HuH-7.5 (cell line): ENCODE measurements at places on chromosomes 1 and 21.

DNA sequence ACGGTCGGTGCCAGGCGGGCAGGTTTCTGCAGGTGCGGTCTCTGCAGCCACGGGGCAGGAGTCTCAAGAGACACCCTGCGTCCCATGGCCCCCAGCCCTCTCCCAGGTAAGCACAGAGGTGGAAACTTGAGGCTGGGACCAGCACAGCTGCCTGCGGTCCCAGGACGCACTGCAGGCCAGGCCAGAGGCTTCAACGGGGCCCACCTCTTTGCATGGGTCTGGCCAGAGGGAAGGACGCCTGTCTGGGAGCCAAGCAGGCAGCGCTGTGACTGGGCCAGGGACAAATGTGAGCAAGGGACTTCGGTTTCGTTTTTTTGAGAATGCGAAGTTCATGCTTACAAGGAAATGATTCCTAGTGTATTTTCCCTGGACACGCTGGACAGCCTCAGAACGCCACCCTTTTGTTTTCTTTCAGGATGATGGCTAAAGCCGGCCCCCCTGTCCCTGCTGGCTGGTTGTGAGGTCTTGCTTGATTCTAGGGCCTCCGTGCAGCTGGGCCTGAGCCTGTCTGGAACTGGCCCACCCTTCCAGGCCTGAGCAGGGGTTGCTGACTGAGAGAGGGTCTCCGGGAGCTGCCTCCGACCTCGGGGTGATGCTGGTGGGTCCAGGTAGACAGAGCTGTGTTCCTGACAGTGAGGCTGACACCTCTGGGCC is 38.3 kb downstream of the MORN1 start:
- no peak for DNase-seq

DNA sequence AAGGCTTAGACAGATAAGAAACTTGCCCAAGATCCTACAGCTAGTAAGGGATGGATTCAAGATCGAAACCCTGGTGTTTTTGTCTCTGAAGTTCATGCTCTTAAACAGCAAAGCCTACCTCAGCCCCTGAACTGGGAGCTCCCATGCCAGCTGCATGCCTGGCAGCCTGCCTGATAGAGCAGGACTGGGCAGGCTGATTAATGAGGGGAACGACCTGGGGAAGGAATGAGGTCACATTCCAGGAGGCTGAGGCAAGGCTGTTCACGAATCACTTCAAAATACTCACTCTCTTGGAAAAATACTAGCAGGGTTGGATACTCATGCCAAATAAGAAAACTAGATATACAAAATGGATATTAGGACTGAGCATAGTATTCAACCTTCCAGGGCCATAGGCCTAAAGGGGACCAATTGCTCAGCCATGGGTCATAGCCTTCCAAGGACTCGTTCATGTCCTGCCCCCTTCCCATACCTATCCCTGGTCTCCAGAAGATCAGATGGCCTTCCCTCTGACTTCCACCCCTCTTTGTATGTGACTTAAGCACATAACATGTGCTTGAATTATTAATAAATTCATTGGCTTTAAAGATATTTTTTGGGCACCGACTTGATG is 15.6 kb upstream of the TACSTD2 start:
- no peak for DNase-seq

DNA sequence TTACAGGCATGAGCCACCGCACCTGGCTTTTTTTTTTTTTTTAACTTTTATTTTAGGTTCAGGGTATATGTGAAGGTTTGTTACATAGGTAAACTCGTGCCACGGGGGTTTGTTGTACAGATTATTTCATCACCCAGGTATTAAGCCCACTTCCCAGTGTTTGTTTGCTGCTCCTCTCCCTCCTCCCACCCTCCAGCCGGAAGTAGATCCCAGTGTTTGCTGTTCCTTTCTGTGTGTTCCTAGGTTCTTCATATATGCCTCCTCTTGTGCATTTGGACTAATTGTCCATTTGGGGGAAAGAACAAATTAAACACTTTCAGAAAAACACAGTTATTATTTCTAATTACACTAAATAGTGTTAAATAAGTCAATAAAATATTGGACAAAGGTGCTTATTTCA is 1.1 kb upstream of the SLC2A7 start:
- no peak for DNase-seq

- DNase-seq = no peak
These were observed 37.2 kb downstream of the ACTA1 start for GRCh38 chr1:229396585-229397206.

DNA sequence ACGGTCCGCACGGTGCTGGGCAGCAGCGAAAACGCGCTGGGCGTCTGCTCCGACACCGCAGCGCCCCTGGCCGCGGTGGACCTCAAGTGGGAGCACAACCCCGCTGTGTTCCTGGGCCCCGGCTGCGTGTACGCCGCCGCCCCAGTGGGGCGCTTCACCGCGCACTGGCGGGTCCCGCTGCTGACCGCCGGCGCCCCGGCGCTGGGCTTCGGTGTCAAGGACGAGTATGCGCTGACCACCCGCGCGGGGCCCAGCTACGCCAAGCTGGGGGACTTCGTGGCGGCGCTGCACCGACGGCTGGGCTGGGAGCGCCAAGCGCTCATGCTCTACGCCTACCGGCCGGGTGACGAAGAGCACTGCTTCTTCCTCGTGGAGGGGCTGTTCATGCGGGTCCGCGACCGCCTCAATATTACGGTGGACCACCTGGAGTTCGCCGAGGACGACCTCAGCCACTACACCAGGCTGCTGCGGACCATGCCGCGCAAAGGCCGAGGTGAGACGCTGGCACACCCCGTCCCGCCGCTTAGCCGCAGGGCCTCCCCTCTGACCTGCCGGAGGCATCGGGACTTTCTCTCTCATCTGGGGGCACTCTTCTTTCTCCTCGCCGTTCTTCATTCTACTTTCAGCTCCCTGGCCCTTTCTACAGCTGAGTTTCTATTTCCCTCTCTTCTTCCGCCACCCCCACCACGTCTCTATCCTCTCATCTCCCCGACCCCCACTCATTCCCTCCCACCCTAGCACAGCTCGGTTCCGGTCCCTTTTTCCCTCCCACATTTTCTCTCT is 1.0 kb downstream of the NPR1 start:
- no peak for DNase-seq

DNA sequence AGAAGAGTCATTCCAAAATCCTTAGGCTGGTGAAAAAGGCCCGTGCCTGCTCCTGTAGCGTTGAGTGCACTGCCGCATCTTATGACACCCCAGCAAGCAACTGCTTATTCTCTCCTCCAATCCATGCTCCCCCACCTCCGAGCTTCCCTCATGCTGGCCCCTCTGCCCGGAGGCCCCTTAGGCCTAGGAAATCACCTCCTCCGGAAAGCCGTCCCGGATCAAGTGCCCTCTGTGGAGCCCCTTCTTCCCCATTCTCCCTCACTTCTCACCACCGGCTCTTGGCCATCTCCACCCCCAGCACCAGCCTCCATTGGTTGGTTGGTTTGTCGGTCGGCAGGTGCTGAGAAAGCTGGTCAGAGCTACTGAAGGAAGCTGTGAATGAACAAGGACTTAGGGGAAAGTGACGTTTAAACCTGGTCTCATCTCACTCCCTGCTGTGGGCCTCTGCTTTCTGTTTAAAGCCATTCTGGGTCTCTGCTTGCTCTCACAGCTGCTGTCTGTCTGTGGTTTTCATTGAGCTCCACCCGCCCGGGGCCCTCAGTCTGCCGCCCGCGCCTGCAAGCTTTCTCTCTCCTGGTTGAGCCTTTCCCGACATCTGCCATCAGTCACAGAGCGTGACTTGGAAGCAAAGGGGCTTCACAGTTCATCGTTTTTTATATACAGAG is 122.2 kb downstream of the KCNN3 start:
- no peak for DNase-seq

DNA sequence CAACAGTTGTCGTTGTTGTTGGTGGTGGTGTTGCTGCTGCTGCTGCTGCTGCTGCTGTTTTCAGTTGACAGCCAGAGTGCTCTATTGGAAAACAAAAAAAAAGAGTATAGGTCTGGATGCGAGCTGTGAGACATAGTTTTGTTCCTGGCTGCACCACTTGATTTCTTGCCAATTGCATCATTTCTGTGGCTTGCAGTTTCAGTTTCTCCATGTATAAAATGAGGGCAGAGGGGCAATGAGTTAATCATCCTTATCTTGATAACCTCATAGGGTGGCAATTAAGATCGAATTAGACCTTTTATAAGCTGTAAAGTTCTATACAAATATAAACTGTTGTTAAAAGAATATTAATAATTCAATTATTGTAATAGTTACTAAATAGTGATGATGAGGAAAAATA is 156.7 kb downstream of the DMRTA2 start:
- no peak for DNase-seq

- no peak for DNase-seq
These were observed 33.2 kb downstream of the NHLH2 start for GRCh38 chr1:115807723-115808122.

DNA sequence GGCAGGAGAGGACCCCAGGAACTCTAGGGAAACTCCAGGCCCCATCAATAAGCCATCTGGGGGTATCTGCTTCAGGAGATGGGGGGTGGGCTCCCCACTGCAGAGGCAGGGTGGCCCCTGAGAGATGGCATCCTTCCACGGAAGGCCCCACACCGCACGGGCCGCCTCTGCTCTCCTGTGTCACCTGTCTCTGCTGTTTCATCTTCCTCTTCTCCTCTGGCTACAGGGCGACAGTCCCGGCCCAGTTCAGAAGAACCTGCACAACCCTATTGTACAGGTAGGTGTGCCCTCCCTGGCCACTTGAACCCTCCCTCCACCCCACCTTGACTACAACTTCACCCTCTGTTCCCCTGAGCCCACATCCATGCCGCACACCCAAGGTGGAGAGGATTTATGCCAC is 90.2 kb upstream of the TMEM51 start:
- no peak for DNase-seq

- no peak for DNase-seq
These were observed 120.9 kb downstream of the HLX start for GRCh38 chr1:220999872-221000863.

- DNase-seq = peak; percentile 47
These were observed at the start of gene PPIE for GRCh38 chr1:39738622-39739366. Gene PPIE (plus strand): TSS chr1:39738882. CDS start chr1:39738901, 19 bp downstream.

GRCh38 chr1:18641005-18641941 is 10.6 kb downstream of the PAX7 start:
- DNase-seq = no peak

DNA sequence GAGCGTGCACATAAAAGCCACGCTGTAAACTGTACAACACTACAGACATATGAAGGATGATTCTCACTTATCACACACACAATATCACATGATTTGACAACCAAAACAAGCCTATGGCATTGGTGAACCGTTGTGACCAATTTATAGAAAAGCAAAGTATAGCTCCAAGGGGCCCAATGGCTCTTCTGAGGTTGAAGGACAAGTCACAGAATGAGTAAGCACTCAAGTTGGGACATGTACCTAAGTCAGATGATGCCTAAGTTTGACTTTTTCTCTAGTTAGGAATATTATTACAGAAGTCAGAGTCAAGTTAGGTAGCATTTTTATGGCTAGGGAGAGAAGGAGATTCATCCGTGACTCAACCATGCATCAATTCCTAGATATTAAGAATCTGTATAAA is 45.7 kb downstream of the PLPP3 start:
- DNase-seq = no peak

DNA sequence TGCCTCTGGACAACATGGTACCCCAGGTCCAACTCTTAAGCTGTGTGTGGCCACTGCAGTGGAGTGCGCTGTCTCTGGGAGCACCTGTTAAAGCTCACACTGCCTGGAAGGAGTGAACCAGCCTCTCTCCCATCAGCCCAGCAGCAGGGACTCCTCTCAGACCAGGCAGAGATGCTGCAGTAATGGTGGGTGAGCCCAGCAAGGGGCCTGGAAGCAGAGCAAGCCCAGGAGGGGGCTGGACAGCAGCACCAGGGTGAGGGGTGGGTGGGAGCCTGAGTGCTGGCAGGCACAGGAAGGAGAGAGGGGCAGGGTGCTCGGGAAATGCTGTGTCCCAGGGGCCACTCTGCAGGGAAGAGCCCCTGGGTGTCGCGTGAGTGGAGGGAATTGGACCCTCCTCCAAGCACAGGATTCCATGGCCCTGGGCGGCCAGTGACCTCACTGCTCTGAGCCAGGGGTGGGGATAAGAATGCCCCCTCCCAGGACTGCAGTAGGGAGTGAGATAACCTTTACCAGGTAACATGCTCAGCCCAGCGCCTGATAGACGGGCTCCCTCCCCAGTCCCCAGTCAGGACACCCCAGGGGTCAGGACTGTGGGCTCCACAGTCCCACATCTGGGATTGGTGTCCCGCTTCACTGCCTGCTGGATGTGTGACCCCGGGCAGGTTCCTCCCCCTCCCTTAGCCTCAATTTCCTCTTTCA is 313.1 kb downstream of the MATN1 start:
- no peak for DNase-seq

GRCh38 chr1:14996133-14997050 is 157.2 kb upstream of the TMEM51 start:
- no peak for DNase-seq

DNA sequence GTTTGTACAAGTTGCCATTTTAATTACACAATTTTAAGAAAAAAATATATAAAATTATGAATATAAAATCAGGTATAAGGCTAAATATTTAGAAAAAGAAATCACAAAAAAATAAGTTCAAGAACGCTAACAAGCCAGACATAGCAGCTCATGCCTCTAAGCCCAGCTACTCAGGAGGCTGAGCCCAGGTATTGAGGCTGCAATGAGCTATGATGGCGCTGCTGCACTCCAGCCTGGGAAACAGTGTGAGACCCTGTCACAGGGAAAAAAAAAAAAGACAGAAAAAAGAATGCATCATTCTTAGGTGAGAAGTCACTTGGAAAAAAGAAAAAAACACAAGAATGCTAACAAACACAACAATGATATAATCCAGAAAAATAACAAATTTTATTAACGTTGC is 112.3 kb upstream of the PRDX6 start:
- DNase-seq = no peak

- DNase-seq = no peak
These were observed 26.3 kb upstream of the CSF1 start for GRCh38 chr1:109884242-109884891.

GRCh38 chr1:36783475-36783874 is 250.8 kb downstream of the GRIK3 start:
- DNase-seq = no peak

- DNase-seq = no peak
These were observed 51.5 kb downstream of the SYT2 start for GRCh38 chr1:202658769-202659168.

DNA sequence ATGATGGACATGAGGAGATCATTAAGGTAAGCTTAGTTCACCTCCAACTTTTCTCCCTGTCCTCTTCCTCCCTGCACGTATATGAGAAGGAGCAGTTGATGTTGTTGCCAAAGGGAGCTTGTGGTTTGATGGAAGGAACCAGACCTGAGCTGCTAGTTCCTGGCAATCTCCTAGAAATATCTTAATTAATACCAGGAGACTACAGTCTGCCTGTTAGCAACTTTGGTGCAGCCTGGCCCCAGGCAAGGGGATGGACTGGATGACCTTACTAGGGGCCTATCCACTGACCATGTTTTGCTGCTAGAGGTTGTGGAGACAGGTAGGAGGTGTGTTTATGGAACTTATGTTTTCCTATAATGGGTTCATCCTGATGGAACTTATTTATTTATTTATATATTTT is 22.6 kb downstream of the TUFT1 start:
- DNase-seq = no peak

GRCh38 chr21:46217511-46218196 is 10.9 kb downstream of the LSS start:
- DNase-seq = no peak

GRCh38 chr1:153572569-153573015 is 6.9 kb upstream of the S100A2 start:
- DNase-seq = peak; percentile 50

GRCh38 chr21:14947613-14948160 is 117.1 kb downstream of the NRIP1 start:
- no peak for DNase-seq
